ENCODE measurements at places on chromosomes 3 and 15.

GRCh38 chr3:164883171-164883570 lies 195.1 kb downstream of the SI start:
- DNase-seq, result no peak

DNA sequence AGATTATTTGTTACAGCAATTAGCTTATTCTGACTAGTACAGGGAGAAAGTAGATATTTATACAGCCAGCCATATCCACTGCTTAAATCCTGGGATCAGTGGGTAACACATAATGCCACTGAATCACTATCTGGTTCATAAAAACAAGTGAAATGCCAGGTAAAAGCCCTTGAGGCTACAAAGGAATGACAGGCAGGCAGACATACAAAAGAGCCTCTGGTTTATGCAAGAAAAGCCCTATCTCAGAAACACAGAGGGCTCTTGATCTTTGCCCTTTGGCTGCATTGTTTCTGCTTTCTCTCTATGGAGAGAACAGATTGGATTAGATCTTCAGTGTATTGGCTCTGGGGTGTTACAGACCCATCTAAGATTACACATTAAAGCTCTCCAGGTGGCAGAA lies 115.4 kb upstream of the GADL1 start:
- DNase-seq, result no peak

DNA sequence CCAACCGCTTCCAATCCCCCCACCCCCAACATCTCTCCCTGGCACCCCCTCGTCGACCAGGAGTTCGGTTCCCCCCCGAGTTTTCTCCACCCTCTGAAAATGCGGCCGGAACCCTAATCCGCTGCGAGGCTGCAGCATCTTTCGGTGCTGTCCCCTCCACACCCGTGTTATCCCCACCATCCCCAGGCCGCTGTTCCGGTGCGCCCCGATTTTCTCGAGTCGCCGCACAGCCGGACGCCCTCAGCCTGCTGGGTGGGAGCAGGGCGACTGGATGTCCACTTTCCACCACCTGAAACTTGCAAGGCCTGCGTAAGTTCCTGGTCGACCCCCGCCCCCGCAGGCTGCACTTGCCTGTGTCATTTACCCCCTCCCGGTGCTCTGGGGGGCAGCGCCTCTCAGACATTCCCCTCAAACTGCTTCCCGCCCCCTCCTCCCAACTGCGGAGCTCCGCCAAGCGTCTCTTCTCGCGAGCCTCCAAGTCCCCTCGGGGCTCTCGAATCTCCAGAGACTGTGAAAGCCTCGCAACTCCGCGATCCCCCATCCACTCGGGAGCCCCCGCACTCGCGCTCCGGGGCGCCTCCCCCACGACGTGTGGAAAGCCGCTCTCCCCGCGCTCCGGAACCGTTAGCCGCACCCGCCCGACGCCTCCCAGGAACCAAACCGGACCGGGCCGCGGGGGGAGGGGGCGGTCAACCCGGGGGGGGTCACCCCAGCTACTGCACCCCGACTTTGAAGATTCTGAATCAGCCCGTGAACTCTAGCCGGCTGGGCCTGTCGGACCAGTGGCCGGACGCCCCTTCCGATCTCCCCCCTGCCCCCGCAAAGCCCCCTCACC lies 566 bp downstream of the ETV5 start:
- peak; percentile 61 for DNase-seq

GRCh38 chr15:37907136-37907535 lies 27.3 kb upstream of the TMCO5A start:
- peak; percentile 52 for DNase-seq

DNA sequence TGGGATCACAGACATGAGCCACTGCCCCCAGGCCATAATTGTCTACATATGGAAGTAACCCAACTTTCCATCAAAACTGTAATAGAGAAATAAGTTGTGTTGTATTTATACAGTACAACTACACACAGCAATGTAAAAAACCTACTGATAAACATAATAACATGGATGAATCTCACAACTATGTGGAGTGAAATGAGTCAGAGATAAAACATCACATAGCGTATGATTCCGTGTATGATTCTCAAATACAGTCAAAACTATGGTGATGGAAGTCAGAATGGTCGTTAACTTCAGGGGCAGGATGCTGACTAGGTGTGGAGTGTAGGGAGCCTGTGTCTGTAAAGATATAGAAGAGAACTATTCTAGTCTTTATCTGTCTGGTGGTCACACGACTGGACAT lies 332.7 kb upstream of the SLCO3A1 start:
- no peak for DNase-seq

GRCh38 chr3:189272500-189273119 lies 100.8 kb downstream of the TPRG1 start:
- DNase-seq, result no peak

GRCh38 chr15:65376767-65377104 lies 1.1 kb downstream of the IGDCC3 start:
- no peak for DNase-seq

- DNase-seq, result no peak
Observed at GRCh38 chr3:119826711-119827608, 45.1 kb downstream of the NR1I2 start.

DNA sequence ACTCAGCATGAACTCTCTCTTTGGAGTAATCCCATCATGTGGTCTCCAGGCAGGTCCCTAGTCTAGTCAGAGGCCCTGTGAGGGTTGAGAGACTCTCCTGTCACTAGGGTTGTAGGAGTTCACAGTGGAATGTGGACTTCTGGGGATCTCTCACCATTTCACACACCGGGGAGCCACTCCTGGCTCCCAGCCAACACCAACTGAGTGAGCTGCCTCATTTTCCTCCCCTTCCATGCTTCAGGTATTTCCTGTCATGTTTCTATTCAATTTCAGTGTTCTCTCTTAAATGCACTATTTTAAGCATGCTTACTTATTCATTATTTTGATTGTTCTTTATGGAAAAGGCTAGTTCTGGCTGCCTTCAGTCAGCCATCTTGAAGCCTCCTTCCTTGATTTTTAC lies 467.5 kb upstream of the ARL6 start:
- no peak for DNase-seq

GRCh38 chr3:155519078-155519477 lies 225.6 kb upstream of the STRIT1 start:
- no peak for DNase-seq

GRCh38 chr15:57854531-57854930 lies 148.0 kb downstream of the POLR2M start:
- no peak for DNase-seq

GRCh38 chr3:20079621-20080020 lies 39.4 kb downstream of the KAT2B start:
- DNase-seq, result no peak

Measured in urothelium cell line (cell line).